ENCODE measurements at places on chromosomes 13 and 19.
A peak's percentile ranks its signal among the peaks of the same experiment; 100 is the strongest.

DNA sequence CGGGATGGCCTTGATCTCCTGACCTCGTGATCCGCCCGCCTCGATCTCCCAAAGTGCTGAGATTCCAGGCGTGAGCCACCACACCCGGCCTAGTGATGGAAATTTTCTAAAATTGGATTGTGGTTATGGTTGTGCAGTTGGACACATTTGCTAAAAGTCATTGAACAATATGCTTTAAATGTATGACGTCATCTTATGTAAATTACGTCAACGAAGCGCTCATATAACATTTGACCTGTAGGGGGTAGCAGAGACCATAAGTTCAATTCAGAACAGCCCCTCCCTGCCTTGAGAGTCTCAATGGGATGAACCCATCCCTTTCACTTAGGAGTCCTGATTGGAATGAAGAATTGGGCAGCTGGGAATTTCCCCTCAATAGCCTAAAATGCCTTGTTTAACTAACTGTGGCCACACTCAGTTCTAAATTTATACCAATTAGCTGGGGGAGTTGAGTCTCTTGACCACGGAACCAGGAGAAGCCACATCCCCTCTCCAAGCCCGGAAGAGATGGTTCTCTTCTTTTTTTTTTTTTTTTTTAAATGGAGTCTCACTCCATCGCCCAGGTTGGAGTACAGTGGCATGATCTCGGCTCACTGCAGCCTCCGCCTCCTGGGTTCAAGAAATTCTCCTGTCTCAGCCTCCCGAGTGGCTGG lies 15.2 kb upstream of the TLE6 start:
- DNase-seq: peak; percentile 24

GRCh38 chr19:37079238-37079637 lies 1.0 kb downstream of the ZNF420 start:
- DNase-seq: no peak

DNA sequence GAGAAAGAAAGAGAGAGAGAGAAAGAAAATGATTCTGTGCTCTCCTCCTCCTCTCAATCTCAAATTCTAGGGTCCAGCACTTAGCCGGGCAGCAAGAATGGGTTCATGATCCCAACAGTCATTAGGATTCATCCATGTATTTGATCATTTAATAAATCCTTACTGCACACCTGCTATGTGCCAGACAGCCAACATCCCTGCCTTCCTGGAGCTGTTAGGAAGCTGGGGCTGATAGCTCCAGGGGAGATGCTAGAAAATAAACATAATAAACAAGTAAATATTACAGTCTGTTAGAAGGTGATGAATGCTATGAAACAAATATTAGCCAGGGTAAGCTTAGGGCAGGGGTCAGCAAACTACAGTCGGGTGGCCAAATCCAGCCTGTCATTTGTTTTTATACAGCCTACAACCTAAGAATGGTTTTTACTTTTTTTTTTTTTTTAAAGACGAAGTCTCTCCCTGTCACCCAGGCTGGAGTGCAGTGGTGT lies 9.9 kb upstream of the ACP7 start:
- DNase-seq: no peak

DNA sequence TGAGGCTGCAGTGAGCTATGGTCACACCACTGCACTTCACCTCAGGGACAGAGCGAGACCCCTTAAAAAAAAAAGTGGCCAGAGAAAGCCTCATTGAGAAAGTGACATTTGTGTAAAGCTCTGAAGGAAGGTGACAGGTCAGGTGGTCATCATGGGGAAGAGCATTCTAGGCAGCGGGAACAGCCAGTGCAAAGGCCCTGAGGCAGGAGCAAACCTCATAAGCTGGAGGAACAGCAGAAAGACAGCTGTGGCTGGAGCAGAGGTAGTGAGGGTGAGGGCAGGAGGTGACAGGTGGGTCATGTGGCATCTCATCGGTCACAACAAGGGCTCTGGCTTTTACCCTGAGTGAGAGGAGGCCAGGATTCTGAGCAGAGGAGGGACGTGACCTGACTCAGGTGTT lies 64.4 kb downstream of the RYR1 start:
- no peak for DNase-seq

DNA sequence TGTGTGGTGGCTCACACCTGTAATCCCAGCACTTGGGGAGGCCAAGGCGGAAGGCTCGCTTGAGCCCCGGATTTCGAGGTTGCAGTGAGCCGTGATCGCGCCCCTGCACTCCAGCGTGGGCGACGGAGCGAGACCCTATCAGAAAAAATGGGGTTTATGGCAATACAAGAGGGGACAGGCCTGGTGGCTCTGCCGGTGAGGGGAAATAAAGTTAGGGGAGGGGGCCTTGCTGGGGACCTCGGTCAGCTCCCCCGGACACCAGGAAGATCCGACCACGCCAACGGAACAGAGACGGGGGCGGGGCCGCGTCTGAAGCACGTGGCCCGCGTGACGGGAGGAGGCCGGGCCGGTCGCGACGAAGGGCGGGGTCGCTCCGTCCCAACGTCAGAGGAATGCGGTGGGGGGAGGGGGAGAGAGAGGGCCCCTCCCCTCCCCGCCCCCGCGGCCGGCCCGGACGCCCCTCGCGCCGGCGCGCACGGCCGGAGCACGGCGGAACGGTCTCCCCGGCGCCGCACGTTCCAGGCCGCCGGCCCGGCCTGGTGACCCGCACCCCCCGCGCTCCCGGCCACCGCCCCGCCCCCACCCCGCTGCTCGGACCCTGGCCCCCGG lies 1.9 kb upstream of the HNRNPL start:
- DNase-seq: peak; percentile 84

DNA sequence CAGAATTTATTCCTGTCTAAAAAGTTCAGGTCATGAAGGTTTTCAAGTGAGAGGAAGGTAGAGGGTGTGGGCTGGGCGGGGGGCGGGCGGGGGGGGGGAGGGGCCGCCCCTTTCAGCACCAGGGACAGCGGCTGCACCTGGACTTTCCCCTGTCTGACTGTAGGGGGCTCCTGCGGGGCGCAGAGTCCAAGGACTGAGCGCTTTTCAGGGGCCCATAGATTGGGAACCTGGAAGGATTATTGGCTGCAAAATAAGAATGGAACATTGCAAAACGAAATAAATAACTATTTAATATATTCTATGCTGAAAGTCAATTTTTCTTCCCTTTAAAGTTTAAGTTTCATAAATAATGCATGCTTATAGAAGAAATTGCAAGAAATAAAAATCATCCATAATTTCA lies 8.9 kb upstream of the CYP4F3 start:
- DNase-seq: no peak

- DNase-seq: peak; percentile 65
Measured at GRCh38 chr19:19540064-19540714, 2.1 kb downstream of the CILP2 start.

DNA sequence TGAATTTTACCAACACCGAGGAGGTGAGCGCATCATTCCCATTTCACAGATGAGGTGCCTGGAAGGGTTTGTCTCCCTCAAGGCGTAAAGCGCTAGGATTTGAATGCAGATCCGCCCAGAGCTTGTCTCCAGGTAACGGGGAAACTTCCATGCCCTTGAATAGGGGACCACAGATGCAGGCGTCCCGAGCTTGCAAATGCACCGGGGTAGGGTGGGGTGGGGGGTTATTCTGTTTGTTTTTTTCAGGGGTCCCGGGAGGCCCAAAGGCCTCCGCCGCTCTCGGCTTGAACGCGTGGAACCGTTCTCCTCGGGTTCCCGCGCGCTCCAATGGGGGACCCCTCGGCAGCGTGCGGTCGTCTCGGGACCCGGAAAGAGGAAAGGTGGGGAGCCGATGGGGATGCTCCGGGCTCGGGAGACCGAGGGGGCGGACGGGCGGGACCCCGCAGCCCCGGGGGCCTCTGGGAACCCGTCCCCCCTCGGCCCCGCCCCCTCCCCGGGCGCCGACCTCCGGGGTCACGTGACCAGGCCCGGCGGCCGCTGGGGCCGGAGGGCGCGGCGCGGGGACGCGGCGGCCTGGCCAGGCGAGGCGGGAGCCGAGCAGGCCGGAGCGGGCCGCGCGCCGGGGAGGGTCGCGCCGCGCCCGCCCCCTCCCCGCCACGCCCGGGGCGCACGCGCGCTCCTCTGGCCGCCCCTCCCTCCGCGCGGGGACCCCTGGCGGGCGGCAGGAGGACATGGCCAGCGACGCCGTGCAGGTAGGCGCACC lies at the start of gene PKN1:
Gene PKN1, plus strand, starts transcription at position 516 of the 763 bp plus-strand sequence. Its CDS starts 216 bp downstream, at position 732.
- no peak for DNase-seq

DNA sequence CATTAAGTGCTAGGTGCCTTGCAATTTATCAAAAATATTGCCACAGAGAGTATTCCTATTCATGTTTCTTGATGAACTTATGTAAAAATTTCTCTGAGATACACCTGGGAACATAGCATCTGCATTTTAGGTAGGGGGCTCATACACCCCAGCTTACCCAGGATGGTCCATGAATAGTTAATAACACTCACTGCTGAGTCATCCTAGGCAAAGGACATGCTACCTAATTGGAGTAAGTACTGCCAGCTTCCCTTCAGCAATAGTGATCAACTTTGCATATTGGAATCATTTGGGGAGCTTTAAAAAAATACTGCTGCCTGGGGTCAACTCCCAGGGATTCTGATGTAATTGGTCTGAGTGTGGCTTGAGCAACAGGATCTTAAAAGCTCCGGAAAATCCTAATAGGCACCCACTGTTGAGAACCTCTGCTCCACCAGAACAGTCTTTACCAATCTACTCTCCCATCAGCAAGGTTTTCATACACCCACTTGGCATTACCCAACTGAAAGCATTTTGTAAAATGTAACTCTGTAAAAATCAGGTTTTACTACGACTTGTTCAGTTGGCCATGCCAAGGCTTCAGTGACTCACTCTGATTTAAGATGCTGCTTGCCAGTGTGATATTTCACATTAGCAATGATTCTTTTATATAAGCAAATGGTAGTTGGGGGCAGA lies 67.2 kb upstream of the FNDC3A start:
- DNase-seq: no peak

DNA sequence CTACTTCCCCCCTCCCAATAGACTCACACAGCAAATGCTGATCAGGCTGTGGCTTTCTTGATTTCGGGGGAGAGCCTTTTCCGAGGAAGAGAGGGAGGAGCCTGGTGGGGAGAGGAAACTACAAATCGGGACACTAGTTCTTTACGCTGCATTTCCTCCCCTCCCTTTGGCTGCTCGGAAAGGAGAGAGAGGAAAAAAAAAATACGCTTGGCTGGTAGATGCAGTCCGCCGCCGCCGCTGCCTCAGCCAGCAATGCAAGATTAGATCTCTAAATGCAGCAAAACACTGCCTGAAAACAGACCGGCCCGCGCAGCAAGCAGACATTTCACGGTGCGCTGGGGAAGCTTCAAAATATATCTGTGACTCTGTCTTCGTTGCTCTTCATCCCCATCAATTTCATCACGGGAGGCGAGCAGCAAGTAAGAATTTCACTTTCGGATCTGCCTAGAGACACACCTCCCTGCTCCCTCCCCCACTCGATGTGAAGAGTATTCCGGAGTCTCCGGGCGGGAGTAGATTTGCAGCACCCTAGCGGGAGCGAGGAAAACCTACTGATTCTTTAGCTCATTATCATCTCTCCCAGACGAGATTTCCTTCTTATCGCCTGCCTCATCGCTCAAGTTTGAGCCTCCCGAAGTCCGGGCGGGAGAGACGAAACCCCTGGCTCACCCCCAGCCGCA lies at the start of gene PCDH17:
Gene PCDH17, plus strand, starts transcription at position 149 of the 680 bp plus-strand sequence. CDS start 803 bp downstream, outside the sequence.
- no peak for DNase-seq

DNA sequence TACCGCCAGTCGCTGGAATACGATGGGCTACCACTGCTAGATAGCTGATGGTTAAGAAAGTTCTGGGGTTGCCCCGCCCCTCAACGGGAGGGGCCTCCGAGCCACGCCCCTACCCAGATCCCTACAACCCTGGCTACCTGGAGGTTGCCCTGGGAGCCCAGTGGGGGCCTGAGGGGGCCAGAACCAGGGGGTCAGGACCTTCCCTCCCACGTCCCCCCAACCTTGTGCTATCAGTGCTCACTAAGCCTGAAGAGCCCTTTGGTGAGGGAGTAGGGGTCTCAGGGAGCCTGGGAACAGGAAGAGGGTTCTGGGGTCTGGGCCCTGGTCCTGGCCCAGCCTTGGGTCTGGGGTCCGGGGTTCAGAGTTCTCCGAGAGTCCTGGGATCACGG lies 8.9 kb downstream of the OCEL1 start:
- DNase-seq: peak; percentile 59

DNA sequence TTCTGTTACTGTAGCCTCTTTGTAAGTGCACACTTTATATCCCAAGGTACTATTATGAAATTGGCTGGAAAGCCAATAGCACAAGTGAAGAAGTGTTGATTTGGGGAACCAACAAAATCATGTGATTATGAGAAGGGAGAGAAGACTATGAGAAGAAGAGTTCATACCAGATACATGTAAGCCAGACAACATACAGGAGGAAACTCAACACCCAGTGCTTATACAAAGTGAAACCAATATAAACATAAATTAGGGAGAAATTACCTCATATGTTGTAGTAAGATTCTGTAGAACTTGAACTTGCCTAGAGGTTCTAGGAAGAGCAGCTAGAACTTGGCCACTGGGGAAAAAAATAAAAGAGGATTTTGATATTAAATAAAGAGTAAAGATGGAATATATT lies 17.4 kb downstream of the CPB2 start:
- no peak for DNase-seq

DNA sequence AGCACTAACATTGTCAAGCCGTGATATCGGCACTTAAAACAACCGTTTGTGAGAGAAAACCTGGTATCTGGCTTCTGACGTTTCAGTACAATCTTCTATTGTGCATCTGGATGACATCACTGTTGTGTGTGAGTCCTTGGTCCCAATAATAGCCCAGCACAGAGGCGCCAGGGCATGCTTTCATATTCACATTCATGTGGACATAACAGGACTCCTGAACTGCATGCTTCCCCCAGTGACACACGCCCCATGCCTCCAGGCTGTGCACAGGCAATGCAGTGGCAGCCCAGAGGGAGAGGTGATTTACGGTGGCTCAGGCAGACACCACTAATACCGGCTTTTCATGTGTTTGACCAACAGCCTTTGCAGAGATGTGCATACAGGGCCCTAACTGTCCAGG lies 58.1 kb downstream of the MRPL57 start:
- no peak for DNase-seq

DNA sequence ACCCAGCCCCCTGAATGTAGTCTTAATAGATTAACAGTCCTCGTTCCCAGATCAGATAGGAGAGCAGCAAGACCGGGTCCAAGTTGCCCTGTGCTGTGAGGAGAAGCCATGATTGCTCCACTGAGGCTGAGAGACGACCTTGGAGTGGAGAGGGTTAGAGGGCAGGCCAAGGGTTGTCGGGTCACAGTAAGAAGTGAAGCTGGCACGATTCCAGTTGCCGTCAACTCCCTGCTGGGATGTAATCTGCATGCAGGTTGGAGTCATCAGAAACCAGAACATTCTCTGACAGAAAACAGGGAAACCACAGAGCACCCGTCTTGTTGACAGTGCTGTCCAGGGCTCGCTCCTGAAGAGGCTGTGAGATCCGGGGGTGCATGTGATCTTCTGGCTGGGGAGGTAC lies 19.0 kb upstream of the ATP11A start:
- no peak for DNase-seq

- DNase-seq: no peak
Measured at GRCh38 chr13:75715601-75716523, 79.7 kb downstream of the LMO7 start.

- DNase-seq: no peak
Measured at GRCh38 chr19:5042556-5042955, 73.6 kb downstream of the KDM4B start.

GRCh38 chr13:100392709-100393630 lies 195.6 kb downstream of the GGACT start:
- DNase-seq: peak; percentile 49

- no peak for DNase-seq
Measured at GRCh38 chr19:41433171-41433570, 6.0 kb upstream of the B3GNT8 start.

All from activated CD4-positive, alpha-beta T cell treated with anti-CD3 and anti-CD28 coated beads, Interleukin-2, amount 50 U/mL, for 4 hours (primary cell).